HFFc6 (cell line): ENCODE measurements at places on chromosomes 6 and 20. TPM values are rescaled to one million over a fixed set of nuclear protein-coding genes. Genes with fewer than 3 reads are reported as not detected.

- H3K36me3 ChIP-seq, result no peaks in the 10 kb centered on the region; the same call in 1 of the 2 replicates
- peaks cover 12% of the 10 kb centered on the region for H3K4me1 ChIP-seq
- DNase-seq, result no peak
- H3K4me3 ChIP-seq, result no peak overlapping the region
Observed at GRCh38 chr20:10357974-10358373, 76.0 kb downstream of the MKKS start.

DNA sequence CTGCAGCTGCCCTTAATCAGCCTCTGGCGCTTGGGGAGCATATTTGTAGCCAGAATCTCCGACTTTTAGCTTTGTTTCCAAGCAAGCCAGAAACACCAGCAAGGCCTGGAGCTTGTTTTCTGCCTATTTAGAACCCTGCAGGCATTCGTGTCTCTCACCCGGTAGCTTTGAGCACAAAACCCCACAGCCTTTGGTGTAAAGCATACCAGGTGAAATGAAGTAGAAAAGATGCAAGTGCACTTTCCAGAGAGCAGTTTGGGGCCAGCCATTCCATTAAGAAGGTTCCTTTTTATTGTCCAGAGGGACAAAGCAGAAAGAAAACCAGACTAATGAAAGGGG, 736 bp downstream of the FAM217B start:
- 0 out of 2 replicates have a peak, but pooled peaks cover 2% of the 10 kb centered on the region for H3K27me3 ChIP-seq
- peak overlapping the region; percentile 100 for H3K27ac ChIP-seq
- DNase-seq, result no peak

- H3K36me3 ChIP-seq, result no peaks in the 10 kb centered on the region
- H3K27me3 ChIP-seq, result peaks cover 32% of the 10 kb centered on the region
- no peak overlapping the region for H3K27ac ChIP-seq
- DNase-seq, result no peak
Observed at GRCh38 chr6:136987526-136987925, 57.2 kb downstream of the IL20RA start.

- peaks cover 20% of the 10 kb centered on the region for H3K27me3 ChIP-seq
- peak; percentile 44 for DNase-seq
- 0 out of 2 replicates have a peak, but pooled peaks cover 6% of the 10 kb centered on the region for H3K4me1 ChIP-seq
- H3K27ac ChIP-seq, result no peak overlapping the region
- H3K36me3 ChIP-seq, result no peaks in the 10 kb centered on the region
- peak overlapping the region; percentile 68 for H3K4me3 ChIP-seq
Observed at GRCh38 chr20:34834459-34834893, 9.0 kb upstream of the NCOA6 start.

DNA sequence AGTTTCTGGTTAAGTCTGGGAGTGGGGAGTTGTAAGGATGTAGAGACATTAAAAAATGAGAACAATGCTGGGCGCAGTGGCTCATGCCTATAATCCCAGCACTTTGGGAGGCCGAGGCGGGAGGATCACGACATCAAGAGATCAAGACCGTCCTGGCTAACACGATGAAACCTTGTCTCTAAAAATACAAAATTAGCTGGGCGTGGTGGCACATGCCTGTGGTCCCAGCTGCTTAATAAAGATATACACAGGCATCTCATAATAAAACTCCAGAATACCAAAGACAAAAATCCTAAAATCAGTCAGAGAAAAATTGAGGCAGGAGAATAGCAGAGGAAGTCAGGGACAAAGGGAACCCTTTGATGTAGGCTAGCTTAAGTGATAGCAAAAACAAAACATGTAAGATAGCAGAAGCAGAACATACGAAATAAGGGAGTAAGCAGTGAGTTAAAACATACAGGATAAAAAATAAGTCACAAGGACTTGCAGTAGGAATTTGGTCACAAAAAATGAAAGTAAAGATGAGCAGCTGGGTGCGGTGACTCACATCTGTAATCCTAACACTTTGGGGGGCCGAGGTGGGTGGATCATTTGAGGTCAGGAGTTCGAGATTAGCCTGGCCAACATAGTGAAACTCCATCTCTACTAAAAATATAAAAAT, 23.6 kb downstream of the DDX43 start:
- peaks cover 9% of the 10 kb centered on the region for H3K4me1 ChIP-seq
- no peaks in the 10 kb centered on the region for H3K27me3 ChIP-seq
- no peak for DNase-seq

GRCh38 chr6:132418235-132418965, 17.1 kb upstream of the MOXD1 start:
- peak overlapping the region; percentile 16; the same call in 1 of the 2 replicates for H3K27ac ChIP-seq
- H3K4me3 ChIP-seq, result no peak overlapping the region
- no peak for DNase-seq
- H3K36me3 ChIP-seq, result peaks cover 55% of the 10 kb centered on the region
- no peaks in the 10 kb centered on the region for H3K27me3 ChIP-seq
- peaks cover 56% of the 10 kb centered on the region for H3K4me1 ChIP-seq

- DNase-seq, result no peak
- no peak overlapping the region for H3K27ac ChIP-seq
- H3K27me3 ChIP-seq, result peaks cover 6% of the 10 kb centered on the region
Observed at GRCh38 chr6:48564036-48564820, 453.2 kb upstream of the PTCHD4 start.

GRCh38 chr6:39082310-39082709, 32.7 kb downstream of the SAYSD1 start:
- H3K4me3 ChIP-seq, result no peak overlapping the region
- no peak for DNase-seq
- no peak overlapping the region for H3K27ac ChIP-seq
- H3K27me3 ChIP-seq, result peaks cover 12% of the 10 kb centered on the region; the same call in 1 of the 2 replicates
- no peaks in the 10 kb centered on the region for H3K4me1 ChIP-seq

DNA sequence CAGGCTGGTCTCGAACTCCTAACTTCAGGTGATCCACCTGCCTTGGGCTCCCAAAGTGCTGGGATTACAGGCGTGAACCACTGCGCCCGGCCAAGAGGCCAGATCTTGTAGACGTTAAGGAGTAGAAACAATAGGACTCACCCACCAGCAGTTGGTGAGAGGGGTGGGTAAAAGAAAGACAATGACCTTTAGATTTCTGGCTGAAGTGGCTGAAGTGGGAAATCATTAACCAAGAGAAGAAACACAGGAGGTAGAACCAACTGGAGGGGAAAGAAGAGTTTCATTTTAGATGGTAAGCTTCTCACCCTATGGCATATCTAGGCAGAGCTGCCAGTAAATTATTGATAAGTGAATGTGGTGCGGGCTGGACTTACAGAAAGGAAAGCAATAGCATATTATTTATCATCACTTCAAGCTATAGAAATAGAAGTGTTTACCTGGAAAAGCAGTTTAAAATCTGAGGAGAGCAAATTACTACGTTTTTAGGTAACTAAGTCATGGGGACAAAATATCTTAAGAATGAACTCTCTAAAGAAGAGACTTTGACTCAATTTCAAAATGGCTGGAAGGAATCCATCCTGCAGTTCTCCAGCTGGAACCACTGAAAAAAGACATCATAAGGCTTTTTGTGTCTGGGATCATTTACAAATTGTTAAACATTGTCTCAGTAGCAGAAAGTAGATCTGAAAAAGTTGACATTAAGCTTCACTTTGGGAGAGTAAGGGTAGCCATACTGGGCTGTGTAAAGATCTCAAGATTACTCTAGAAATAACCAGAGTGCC, 109.6 kb downstream of the ALDH8A1 start:
- H3K27ac ChIP-seq, result no peak overlapping the region
- no peaks in the 10 kb centered on the region for H3K36me3 ChIP-seq
- DNase-seq, result no peak
- peaks cover 13% of the 10 kb centered on the region for H3K4me1 ChIP-seq
- no peak overlapping the region for H3K4me3 ChIP-seq
- H3K27me3 ChIP-seq, result peaks cover 3% of the 10 kb centered on the region; the same call in 1 of the 2 replicates

The OLIG3 gene
- not detected in 3 replicates for total RNA-seq

The TSPO2 gene
- total RNA-seq, result not detected in 3 replicates

The SASH1 gene
- 62.6 to 91.4 TPM (median 77.2 TPM) in 3 replicates for total RNA-seq

The FKBP1C gene
- total RNA-seq, result 0.38 to 0.55 TPM (median 0.54 TPM) in 3 replicates
